Sigmoid colon (tissue), 7 donors: ENCODE measurements at places on chromosomes 12 and 14. TPM values are rescaled to one million over a fixed set of nuclear protein-coding genes. Genes with fewer than 3 reads are reported as not detected.

LRP10 gene
- total RNA-seq: 75.3 TPM

SLC38A4 gene
- total RNA-seq: 0.55 TPM

KRT83 gene
- not detected for total RNA-seq

LRRC10 gene
- not detected for total RNA-seq

GRCh38 chr12:52782502-52782901 is 5.4 kb upstream of the KRT76 start:
- DNase-seq: no peak

- DNase-seq: no peak
Observed at GRCh38 chr12:3125674-3126073, 48.5 kb downstream of the TSPAN9 start.

DNA sequence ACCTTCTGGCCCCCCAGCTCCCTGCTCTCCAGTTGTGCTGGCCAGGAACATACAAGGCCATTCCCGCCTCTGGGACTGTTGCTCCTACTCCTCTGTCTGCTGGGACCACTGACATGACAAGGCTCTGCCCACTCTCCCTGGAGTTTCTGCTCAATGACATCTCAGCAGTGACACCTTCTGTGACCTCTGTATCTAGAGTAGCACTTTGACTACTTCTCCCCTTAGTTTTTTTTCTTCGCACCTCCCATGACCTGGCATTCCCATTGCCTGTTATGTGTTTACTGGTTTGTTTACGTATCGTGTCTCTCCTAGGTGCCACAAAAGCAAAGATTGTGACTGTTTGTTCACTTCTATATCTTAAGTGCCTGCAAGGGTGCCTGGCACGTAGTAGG is 40.1 kb upstream of the TMEM263 start:
- DNase-seq: no peak

DNA sequence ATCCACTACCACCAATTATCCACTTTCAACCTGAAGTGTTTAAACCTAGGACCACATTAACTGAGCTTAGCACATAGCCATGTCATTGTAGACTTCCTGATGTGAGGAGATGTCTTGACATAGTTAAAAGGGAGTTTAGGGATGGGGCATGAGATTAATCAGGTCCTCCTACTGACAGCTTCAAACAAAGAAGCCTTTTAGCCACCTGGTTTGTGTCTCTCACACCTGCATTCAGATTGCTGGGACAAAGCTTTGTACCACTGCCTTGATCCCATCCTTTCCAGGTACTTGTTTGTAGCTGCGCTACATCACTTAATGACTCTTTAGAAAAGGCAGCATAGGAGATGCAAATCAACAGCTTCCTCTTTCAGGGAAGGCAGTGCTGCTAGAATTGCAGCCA is 340.7 kb upstream of the DDHD1 start:
- no peak for DNase-seq

- DNase-seq: peak; percentile 72
Observed at GRCh38 chr14:64704743-64705380, 638 bp downstream of the PLEKHG3 start.
